ENCODE measurements at places on chromosomes 13 and 19.
A peak's percentile ranks its signal among the peaks of the same experiment; 100 is the strongest.

DNA sequence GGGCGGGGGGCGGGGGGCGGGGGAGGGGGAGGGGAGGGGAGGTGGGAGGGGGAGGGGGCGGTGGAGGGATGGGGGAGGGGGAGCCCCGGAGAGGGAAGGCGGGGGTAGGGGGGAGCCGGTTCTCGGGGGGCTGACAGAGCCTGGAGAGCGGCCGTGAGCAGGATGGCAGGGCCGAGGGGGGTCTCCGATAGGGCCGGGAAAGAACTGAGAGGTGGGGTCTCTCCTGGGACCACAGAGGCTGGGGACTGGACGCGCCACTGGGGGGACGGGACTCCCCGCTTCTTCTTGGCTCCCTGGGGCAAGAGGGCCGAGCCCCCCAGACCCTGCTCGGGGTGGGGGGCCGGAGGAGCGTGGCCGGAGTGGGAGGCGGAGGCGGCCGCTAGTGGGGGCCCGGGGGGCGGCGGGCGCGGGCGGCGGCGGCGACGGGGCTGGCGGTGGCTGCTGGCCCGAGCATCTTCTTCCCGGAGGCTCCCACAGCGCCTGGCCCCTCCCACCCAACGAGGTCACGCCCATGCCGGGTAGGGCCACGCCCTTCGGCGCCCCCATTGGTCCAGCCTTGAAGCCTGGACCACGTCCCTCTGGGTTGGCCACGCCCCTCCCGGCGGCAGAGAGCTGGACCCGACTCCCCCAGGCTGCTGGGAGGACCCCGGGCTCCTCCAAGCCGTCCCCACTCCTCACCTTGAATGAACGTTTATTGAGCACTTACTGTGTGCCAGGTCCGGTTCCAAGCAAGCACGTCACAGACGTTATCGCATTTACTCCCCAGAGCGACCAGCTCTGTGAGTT is at the start of gene NOVA2:
NOVA2 (minus strand) TSS at position 313 of the 786 bp plus-strand sequence. CDS start 514 bp downstream, outside the sequence.
- DNase-seq: peak; percentile 85

DNA sequence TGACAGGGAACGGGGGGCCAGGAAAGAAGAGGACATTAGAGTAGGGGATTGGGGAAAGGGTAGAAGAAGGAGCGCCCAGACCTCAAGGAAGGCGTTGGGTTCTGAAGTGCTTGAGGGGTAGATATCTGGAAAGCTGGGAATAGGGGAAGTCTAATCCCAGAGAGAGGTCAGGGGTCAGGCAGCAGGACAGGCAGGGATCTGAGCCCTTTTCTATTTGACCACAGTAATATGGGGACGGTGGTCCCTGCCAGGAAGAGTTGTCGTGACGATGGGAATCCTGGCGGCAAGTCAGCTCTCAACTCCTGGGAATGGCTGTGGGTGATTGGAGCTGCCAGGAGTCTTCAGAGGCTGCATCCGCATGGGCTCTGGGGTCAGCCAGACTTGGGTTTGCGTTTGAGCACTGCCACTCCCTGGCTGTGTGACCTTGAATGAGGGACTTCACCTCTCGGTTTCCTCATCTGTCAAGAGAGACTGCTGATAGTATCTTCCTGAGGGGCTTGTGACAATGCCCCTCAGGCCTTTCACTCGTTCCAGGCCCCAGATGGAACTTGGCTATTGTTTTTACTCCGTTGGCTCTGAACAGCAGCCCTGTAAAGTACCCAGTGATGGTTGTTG is 1.3 kb downstream of the AP2A1 start:
- no peak for DNase-seq

DNA sequence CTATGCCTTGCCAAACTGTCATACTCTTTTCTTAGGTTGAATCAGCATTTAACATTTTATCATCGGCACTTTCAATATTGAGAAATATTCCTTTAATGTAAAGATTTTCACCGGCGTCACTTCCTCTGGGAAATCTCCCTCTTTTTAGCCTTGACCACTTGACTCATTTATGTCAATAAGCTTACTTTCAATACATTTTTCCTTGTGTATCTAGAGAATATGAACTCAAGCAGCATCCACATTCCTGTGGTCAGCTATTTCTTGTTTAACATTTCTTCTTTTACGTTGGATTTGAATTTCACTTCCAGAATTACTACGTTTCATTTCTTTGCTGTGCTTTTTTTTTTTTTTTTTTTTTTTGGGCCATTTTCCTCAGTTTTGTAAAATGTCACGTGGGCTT is 271.2 kb upstream of the HTR2A start:
- DNase-seq: no peak

GRCh38 chr13:108214441-108215271 is 680 bp downstream of the LIG4 start:
- no peak for DNase-seq

DNA sequence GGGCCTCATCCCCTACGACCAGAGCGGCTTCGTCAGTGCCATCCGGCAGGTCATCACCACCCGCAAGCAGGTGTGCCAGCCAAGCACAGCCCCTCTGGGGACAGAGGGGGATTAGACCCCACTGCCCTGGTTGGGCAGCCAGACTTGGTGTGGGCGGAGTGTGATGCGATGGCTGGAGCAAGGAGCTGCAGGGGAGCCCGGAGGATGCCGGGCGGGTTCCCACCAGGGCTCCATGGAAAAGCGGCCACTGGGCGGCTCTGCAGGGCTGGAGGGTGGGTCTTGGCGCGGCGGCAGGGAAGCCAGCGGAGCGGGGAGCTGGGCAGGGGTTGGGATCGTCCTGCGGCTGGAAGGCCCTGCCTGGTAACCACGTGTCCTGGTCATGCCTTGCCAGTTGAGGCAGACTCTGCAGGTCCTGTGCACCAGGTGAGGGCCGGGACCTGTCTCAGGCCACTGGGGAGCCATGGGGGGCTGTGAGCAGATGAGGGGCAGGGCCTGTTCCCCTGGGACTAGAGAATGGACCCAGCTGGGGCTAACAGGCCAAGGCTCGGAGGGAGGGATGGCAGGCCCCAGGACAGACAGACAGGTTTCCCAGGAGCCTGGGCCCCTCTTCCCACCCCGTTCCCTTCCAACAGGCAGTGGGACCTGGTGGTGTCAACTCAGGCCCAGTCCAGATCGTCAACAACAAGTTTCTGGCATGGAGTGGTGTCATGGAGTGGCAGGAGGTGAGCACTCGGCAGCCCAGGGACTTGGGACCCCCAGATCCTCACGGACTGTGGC is 6.3 kb downstream of the PTOV1 start:
- no peak for DNase-seq

- no peak for DNase-seq
Measured at GRCh38 chr13:40958655-40959054, 60.5 kb downstream of the ELF1 start.

GRCh38 chr13:30181888-30182651 is 125.3 kb downstream of the KATNAL1 start:
- DNase-seq: no peak

DNA sequence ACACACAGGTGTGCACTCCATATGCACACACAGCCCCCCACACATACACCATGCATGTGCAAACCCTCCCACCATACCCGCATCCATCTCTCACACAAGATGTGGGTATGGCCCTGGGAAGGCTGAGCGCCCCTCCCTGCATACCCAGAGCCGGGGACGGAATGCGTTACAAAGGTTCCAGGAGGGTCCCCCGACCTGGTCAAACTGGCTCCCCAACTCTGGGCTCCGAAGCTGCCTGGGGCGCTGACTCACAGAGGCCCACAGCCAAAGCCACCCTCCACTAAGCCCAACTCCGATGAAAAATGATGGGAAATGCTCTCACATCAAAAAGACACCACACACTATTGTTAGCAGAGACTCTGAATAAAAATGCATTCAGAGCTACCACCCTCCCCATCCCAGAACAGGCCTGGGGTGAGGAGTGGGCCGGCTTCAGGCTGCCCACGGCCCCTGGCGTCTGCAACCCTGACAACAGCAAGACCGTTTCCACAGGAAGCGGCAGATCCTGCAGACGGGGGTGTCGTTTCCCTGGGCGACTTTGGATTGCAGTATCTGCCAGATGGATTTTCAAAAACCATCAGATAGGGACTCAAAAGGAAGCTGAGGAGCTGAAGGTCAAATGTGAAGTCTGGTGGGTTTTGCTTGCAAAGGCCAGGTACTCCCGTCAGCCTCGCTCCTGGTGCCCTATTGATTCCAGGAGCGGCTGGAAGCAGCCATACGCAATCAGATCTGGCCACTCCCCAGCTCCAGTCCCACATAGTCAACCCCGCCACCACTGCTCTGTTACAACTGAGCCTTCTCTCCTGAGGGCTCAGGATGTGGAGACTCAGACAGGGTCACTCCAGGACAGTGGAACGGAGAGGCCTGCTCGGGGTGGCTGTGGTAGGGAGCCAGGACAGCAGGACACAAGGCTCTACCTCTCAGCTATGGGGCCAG is 14.3 kb downstream of the PEPD start:
- DNase-seq: no peak

DNA sequence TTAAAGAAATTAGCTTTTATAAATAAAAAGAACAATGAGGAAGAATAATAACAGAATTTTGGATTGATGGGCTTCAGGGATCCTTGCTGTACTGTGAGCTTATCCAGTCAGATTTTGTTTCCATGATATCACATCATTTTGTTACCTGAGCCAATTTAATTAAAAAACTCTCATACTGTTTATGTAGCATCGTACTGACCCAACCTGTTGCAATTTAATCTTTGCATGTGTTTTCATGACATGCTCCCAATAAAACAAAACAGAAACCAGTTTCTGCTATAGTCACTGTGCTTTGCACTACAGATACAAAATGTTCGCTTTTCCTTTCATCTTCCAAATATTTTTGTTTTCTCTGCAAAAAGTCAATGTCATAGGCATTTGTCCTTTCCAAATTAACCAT is 109.7 kb upstream of the RNF113B start:
- DNase-seq: no peak

DNA sequence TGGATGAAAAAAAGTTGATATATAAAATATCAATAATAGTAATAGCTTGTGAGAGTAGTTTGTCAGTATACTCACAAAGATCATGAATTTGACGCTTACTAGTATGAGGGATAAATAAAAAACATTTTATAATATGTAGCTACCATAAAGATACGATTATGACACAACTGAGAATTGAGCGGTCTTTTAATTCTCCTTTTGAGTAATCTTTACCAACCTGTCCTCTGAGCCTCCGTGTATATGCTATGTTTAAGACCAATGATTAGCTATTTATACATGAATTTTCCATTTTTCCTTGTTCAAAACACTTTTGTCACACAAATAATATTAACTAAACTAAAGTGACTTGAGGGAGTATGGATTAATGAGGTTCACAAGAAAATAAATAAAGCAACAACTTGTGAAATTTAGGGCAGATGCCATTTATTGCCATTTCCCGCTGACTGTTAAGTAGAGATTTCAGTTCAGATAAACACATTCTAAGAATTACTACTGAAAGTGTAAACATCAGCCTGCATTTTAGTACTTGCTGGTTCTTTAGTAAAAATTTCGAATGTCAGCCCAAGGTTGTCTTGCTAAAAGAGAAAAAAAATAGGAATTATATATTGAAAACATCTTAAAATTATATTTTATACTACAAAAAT is 6.2 kb upstream of the IRS2 start:
- no peak for DNase-seq

DNA sequence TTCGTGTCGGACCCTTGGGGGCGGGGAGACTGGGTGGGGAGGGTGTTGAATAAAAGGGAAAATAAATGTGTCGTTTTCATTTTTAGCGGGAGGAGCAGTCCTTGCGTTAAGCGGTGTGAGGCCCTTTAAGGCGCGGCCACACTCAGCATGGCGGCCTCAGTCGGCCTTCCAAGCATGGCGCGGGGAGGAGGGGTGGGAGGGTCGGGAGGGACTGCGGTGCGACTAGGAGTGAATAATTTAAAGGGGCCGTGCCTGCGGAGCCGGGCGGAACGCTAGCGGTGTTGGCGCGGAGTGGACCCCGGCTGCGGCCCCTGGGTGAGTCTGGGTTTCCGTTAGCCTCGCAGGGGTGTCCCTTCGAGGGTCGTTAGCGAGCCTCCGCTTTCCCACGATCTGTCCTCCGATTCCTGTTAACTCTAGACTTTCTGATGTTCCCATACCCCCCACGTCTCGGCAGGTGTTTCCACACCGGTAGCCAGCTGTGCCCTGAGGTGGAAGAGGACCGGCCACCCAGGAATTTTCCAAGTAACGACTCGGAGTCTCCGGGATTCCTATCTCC is 1.5 kb upstream of the PNPLA6 start:
- DNase-seq: peak; percentile 91

- no peak for DNase-seq
Measured at GRCh38 chr19:47227352-47228167, 3.4 kb downstream of the BBC3 start.

- peak; percentile 64 for DNase-seq
Measured at GRCh38 chr19:4064496-4065260, 2.0 kb downstream of the ZBTB7A start.

- DNase-seq: no peak
Measured at GRCh38 chr13:107370015-107370785, 802.3 kb upstream of the ARGLU1 start.

GRCh38 chr19:33590224-33590623 is 31.5 kb upstream of the CHST8 start:
- DNase-seq: no peak

DNA sequence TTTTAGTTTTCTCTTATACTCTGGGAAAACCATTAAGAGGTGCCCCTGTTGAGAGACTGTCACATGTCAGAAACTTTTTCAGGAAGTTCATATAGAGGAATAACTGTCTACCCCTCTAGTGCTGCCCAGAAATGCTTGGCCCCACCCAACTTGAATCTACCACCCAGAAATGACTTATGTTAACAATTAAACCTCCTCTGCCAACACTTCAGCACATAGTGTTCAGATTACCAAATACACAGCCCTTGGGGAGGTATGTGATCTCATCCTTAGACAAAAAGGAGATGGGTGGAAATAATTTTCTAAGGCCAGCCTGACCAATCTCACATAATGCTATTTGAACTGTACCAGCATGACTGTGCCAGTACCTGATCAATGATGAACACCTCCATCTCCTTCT is 35.6 kb downstream of the CCDC169 start:
- no peak for DNase-seq

DNA sequence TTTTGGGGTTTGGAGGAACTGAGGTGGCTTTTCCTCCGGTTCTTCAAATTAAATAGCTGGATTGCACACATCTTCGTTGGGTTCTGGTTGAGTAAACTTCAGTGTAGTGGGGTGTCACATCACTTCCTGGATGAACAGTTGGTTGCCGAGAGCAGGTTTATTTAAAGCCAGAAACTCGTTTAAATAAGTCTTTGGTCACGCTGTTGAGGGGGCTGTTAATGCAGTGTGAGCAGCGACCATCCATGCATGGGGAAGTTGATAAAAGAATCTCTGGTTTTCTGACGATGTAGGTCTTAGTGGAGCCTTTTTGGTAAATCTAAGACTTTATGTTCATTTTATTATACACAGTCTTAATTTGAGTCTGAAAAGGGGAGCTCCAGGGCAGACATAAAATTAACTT is 351.2 kb upstream of the ARGLU1 start:
- peak; percentile 60 for DNase-seq

- DNase-seq: peak; percentile 57
Measured at GRCh38 chr19:45952686-45953505, 20.8 kb downstream of the NOVA2 start.

- no peak for DNase-seq
Measured at GRCh38 chr13:90798381-90798780, 549.1 kb upstream of the MIR17HG start.
